Hair follicular keratinocyte (primary cell): ENCODE measurements at places on chromosomes 4 and X. TPM values are rescaled to one million over a fixed set of nuclear protein-coding genes. Genes with fewer than 3 reads are reported as not detected.

FRMD7 gene
- not detected in 2 replicates for total RNA-seq

IL13RA1 gene
- total RNA-seq = 15.3 and 22.7 TPM in 2 replicates

PAQR3 gene
- 12.0 and 12.7 TPM in 2 replicates for total RNA-seq

IL2 gene
- total RNA-seq = not detected in 2 replicates

DMRTC1B gene
- total RNA-seq = not detected in 2 replicates

HDX gene
- 1.7 and 4.0 TPM in 2 replicates for total RNA-seq

SOD3 gene
- total RNA-seq = not detected in 2 replicates
